Caco-2 (cell line): ENCODE measurements at places on chromosomes 13 and 19. TPM values are rescaled to one million over a fixed set of nuclear protein-coding genes. Genes with fewer than 3 reads are reported as not detected.

DNA sequence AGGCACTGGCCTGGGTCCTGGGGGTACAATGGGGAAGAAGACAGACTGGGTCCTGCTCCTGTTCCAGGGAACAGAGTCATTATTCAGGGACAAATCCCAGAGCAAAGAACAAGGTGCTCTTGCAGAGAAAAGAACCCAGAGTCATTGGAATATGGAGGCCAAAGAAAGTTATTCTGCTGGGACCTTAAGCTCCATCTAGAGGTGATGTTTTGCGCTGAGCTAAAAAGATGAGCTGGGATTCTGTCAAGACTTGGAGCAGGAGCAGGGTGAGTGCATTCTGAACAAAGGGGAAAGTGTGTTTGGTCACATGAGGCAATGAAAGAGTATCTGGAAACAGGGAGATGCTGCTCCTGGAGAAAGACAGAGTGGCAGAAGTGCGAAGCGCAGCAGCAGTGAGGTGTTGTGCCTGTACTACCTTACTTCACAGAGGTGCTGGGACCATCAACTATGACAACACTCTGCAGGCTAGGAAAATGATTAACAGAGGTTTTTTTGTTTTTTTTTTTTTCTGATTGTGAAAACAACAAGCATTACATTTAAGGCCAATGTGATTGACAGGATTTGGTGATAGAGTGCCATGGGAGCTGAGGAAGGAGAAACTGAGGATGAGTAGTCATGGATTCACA, 95.3 kb upstream of the TNFSF11 start:
- no peaks in the 10 kb centered on the region for H3K36me3 ChIP-seq
- no peak overlapping the region for H3K4me3 ChIP-seq
- DNase-seq = peak; percentile 28
- H3K27me3 ChIP-seq = no peaks in the 10 kb centered on the region

VMAC gene
- 4.7 and 4.8 TPM in 2 replicates for total RNA-seq

NALCN gene
- total RNA-seq = not detected in 2 replicates

PSPN gene
- total RNA-seq = 2.9 and 3.4 TPM in 2 replicates

DNA sequence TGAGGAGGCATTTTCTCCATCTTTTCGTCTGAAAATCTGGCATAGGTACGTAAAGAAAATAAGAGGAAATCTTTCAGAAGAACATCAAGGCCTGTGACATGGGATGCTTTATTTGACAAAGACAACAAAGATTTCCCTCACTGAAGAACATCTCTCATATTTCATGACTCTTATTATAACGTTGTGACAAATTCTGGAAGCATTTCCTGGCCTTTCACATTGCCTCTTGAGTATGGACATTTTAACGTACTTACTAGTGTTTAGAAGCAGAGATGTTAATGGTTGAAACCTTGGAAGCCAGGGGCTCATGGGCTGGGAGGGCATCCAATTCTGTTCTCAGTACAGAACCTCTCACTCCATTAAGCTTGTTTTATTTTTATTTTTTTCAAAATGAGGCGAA, 210.8 kb downstream of the DCT start:
- H3K27ac ChIP-seq = no peak overlapping the region
- no peaks in the 10 kb centered on the region for H3K4me1 ChIP-seq
- H3K27me3 ChIP-seq = no peaks in the 10 kb centered on the region
- H3K4me3 ChIP-seq = no peak overlapping the region
- DNase-seq = no peak

GRCh38 chr13:27966641-27967202, 2.4 kb downstream of the CDX2 start:
- peak; percentile 71 for DNase-seq
- peaks cover 7% of the 10 kb centered on the region for H3K36me3 ChIP-seq
- no peaks in the 10 kb centered on the region for H3K27me3 ChIP-seq
- H3K4me1 ChIP-seq = peaks cover 55% of the 10 kb centered on the region
- peak overlapping the region; percentile 96 for H3K4me3 ChIP-seq

KLF16 gene
- 26.5 and 26.8 TPM in 2 replicates for total RNA-seq

DNA sequence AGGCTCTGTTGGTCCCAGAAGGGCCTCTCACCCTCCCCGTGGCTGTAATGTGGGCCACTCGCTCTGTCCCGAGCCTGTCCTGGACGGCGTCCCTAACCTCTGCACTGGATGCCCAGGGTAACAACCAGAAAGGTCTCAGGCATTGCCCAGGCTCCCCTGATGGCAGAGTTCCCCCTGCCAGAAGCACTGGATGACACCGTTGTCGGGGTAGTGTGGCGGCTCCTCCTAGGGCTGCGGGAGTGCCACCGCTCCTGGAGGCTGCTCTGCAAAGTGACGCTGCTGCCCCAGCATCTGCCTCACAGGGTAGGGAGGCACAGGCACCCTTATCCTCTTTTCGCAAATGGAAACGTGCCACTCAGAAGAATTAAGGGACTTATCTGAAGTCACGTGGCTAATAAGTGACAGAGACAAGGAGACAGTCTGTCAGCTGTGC, 32.0 kb downstream of the MPHOSPH8 start:
- H3K36me3 ChIP-seq = peaks cover 6% of the 10 kb centered on the region
- no peaks in the 10 kb centered on the region for H3K27me3 ChIP-seq
- no peak overlapping the region for H3K4me3 ChIP-seq

C5AR1 gene
- total RNA-seq = 0.48 and 1.3 TPM in 2 replicates

DNA sequence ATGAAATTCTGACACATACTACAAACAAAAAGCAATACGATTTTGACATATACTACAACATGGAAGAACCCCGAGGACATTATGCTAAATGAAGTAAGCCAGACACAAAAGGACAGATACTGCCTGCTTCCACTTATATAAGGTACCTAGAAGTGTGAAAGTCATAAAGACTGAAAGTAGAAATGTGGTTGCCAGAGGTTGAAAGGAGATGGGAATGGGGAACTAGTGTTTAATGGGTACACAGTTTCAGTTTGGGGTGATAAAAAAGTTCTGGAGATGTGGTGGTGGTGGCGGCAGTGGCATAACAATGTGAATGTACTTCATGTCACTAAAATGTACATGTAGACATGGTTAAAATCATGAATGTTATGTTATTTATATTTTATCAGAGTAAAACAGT, 12.1 kb upstream of the NDFIP2 start:
- no peaks in the 10 kb centered on the region for H3K27me3 ChIP-seq
- H3K4me3 ChIP-seq = no peak overlapping the region
- no peaks in the 10 kb centered on the region for H3K36me3 ChIP-seq
- H3K27ac ChIP-seq = no peak overlapping the region

GRCh38 chr13:89943139-89943538, 1404.3 kb upstream of the MIR17HG start:
- no peaks in the 10 kb centered on the region for H3K36me3 ChIP-seq
- no peak overlapping the region for H3K27ac ChIP-seq
- no peak for DNase-seq
- no peaks in the 10 kb centered on the region for H3K27me3 ChIP-seq
- H3K4me3 ChIP-seq = no peak overlapping the region

CEACAM7 gene
- 0.44 TPM in 1 of 2 replicates, not detected in the other for total RNA-seq

GTF2F2 gene
- 28.1 and 30.8 TPM in 2 replicates for total RNA-seq

SIAH3 gene
- not detected in 2 replicates for total RNA-seq

DNA sequence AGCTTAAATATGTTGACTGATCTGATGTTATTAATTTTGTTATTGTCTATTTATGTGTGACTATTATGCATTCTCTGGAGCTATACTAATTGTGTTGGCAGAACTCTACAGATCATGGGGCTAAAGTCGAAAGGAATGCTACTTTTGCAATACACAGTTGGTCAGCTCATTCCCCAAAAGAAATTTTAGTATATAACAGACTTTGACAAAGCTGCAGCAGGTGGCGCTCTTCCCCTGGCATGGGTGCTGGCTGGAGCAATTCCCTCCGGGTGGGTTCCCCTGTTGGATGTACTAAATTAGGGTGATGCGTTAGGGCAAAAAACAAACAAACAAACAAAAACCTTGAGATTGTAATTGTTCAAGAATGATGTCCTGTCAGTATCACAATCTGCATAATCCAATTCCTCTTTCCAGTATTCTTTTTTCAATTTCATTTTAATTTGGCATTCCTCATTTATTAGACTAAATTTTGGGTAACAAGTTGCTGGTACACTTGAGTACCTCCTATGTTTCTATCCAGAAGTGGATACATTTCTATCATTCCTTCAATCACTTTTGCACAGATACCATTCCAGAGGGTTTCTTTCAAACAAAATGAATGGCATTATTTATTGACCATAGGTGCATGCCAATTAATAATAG, 322.8 kb upstream of the EDNRB start:
- no peak overlapping the region for H3K27ac ChIP-seq
- no peaks in the 10 kb centered on the region for H3K4me1 ChIP-seq
- no peaks in the 10 kb centered on the region for H3K36me3 ChIP-seq

- no peaks in the 10 kb centered on the region for H3K27me3 ChIP-seq
- no peak overlapping the region for H3K4me3 ChIP-seq
These were observed 282.9 kb downstream of the KLF5 start for GRCh38 chr13:73341748-73342147.

DNA sequence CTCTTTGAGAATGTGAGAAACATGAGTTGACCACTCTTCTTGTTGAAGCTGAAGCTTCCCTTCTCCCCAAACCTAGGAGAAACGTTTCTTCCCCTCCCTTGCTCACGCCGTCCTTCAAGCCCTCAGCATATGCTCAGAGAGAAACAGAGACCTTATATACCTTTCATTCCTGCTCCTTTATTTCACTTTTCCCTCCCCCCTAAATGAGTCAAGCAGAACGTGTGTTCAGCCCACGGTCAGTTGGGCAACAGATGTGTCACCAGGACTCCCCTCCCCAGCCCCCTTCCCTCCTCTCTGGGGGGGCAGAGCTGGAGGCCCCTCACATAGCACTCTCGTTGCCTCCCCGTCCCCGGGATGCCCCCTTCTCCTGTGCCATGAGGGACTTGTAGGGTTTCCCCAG, 8.6 kb downstream of the OR7C2 start:
- no peak for DNase-seq
- no peaks in the 10 kb centered on the region for H3K4me1 ChIP-seq

ZNF432 gene
- total RNA-seq = 7.0 and 10.5 TPM in 2 replicates

ZNF773 gene
- total RNA-seq = 7.7 and 10.0 TPM in 2 replicates

DNA sequence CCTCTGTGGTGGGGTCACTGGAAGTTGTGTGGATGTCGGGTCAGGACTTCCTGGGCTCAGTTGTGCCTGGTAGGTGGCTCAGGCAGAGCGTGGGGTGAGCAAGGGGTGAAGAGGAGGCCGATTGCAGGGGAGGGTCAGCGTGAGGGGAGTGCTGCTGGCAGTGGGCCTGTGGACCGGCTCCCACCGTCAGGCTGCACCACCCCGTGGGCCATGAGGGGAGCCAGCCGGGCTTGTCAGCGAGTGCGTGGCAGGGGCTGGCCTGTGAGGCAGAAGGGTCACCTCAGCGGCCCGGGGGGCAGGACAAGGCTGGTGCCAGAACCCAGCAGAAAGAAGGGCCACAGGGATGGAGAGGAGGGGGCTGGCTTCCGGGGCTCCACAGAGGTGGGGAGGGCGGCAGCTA, 13.3 kb downstream of the RAB8A start:
- no peaks in the 10 kb centered on the region; the same call in 1 of the 2 replicates for H3K36me3 ChIP-seq
- no peaks in the 10 kb centered on the region for H3K4me1 ChIP-seq
- no peak for DNase-seq
- H3K27me3 ChIP-seq = no peaks in the 10 kb centered on the region
- H3K27ac ChIP-seq = no peak overlapping the region

NKG7 gene
- total RNA-seq = not detected in 2 replicates

KLK15 gene
- total RNA-seq = not detected in 2 replicates

- DNase-seq = no peak
- no peaks in the 10 kb centered on the region for H3K36me3 ChIP-seq
- no peak overlapping the region for H3K4me3 ChIP-seq
- H3K4me1 ChIP-seq = no peaks in the 10 kb centered on the region
- H3K27ac ChIP-seq = no peak overlapping the region
- H3K27me3 ChIP-seq = no peaks in the 10 kb centered on the region
These were observed 110.3 kb upstream of the ABCC4 start for GRCh38 chr13:95411428-95412040.

DNA sequence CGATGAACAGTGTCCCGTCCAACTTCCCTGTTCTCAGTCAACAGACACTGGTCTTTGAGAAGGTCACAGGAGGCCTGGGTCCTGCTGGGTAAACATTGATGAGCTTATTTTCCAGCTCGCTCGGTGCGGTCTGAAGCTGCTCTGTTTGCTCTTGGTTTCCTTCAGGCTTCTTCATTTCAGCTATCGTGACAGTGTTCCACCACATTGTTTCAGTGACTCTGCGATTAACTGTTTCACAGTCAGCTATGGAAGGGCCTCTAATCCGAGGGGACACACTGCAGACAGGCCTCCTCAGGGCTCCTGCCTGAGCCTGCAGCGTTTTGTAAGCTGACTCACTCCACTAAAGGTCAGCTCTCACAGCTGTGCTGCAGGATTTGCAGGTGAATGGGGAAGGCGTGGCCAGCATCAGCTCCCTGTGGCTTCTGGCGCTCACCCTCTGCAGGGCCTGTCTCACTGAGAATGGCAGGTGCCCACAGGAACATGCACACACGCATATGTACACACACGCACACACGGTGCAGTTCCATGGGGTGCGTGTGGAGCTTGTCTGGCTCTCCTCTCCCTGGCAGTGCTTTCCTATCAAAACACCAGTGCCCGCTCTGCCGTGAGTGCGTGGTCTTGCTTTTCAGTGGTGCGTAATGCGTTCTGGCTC, 62.9 kb upstream of the MCF2L start:
- no peaks in the 10 kb centered on the region for H3K27me3 ChIP-seq
- peaks cover 6% of the 10 kb centered on the region; the same call in 1 of the 2 replicates for H3K36me3 ChIP-seq
- H3K27ac ChIP-seq = peak overlapping the region; percentile 66

RASGRP4 gene
- not detected in 2 replicates for total RNA-seq

ZIC2 gene
- total RNA-seq = 1.3 and 1.9 TPM in 2 replicates

DNA sequence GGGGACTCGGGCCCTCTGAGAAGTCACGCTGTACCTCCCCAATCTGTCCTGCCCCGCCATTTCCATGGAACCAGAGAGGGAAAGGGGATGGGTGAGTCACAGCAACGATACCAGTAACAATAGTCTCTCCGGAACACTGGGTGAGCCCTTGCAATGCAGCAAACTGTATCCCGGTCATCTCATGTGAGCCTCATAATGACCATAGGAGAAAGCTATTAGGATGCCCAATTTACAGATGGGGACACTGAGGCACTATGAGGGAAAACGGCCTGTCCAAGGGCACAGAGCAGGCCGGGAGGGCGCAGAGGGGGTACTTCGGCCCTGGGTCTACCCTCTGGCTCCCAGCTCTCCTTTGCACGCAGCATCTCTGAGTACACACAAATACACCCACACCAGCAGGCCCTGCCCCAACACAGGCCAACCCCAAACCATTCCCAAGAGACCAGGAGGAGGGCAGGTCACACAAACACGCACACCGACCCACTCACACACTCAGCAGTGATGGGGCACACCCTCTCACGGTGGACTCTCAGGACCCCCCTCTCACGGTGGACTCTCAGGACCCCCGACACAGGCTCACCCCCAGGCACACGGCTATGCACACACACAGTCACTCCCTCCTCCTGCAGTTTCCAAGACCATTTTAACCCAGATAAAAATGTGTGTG, 18.2 kb downstream of the LRRC4B start:
- no peaks in the 10 kb centered on the region for H3K36me3 ChIP-seq
- no peak for DNase-seq
- no peak overlapping the region for H3K27ac ChIP-seq
- H3K4me1 ChIP-seq = no peaks in the 10 kb centered on the region

DNA sequence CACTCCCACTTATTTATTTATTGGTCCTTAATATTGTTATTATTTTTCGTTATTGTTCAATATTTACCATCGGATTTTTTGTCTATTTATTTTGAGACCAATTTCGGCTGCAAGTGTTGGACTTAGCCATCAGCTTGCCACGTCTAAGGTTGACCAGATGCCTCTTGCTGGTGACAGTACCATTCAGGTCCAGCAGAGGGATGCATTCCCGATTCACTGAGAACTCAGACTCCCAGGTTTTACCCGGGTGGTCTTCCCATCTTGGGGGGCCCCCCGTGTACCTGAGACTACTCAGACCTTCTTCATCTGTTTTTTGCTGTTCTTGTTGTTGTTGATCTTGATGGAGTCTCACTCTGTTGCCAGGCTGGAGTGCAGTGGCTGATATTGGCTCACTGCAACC, 1435.2 kb downstream of the UQCRFS1 start:
- no peak overlapping the region for H3K4me3 ChIP-seq
- no peaks in the 10 kb centered on the region for H3K27me3 ChIP-seq
- peak; percentile 26 for DNase-seq
- no peak overlapping the region for H3K27ac ChIP-seq
- no peaks in the 10 kb centered on the region for H3K36me3 ChIP-seq
